NCI-H1694 (cell line): ENCODE measurements at places on chromosomes 7 and 10.

DNA sequence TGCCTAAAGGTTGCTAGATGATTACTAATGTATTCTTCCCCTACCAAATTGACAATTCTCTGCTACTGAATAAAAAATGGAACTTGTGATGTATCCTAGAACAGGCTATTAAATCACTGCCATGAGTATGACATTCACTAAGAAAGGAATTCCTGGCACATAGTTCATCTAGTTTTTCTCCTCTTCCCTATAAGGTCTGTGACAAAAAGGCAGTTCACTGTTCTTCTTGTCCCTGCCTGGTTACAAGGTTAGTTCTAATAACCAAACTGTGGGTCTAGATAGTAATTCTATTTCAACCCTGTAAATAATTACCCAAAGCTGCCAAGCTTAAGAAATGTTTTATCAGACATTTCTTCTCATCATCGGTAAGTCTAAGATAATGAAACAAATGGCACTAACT is 245.6 kb downstream of the BICC1 start:
- no peak for DNase-seq

DNA sequence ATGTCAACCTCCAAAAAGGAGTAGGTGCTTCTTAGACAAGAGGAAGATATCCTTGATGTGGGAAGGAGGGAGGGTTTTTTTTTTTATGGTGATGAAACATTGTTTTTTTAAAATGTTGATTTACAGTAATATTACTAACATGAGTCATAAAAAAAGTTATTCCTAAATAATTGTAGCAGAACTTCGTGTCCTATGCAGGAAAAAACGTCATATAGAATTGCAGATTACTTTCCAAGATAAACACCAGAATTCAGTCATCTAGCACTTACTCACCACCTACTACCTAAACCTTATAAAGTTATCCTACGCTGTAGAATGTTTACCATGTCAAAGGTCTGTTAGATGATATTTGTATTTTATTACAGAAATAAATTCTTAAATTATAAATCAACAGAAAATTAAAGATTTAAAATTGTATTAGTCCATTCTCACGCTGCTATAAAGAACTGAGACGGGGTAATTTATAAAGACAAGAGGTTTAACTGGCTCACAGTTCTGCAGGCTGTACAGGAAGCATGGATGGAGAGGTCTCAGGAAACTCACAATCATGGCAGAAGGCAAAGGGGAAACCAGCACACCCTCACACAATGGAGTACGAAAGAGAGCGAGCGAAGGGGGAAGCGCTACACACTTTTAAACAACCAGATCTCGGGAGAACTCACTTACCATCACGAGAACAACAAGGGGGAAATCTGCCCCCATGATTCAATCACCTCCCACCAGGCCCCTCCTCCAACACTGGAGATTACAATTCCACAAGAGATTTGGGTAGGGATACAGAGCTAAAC is 105.2 kb upstream of the NEBL start:
- no peak for DNase-seq

DNA sequence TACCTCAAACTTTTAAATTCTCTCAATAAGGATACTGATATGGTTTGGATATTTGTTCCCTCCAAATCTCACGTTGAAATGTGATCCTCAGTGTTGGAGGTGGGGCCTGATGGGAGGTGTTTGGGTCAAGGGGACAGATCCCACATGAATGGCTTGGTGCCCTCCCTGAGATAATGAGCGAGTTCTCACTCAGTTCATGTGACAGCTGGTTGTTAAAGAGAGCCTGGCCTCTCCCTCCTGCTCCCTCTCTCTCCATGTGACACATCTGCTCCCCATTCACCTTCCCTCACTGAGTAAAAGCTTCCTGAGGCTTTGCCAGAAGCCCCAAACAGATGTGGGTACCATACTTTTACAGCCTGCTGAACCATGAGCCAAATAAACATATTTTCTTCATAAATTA is 19.2 kb downstream of the ABCB4 start:
- DNase-seq, result no peak

GRCh38 chr7:150408393-150409299 is 29.5 kb downstream of the ZNF775 start:
- no peak for DNase-seq

GRCh38 chr7:99713995-99714570 is 20.9 kb downstream of the CYP3A7 start:
- DNase-seq, result no peak

DNA sequence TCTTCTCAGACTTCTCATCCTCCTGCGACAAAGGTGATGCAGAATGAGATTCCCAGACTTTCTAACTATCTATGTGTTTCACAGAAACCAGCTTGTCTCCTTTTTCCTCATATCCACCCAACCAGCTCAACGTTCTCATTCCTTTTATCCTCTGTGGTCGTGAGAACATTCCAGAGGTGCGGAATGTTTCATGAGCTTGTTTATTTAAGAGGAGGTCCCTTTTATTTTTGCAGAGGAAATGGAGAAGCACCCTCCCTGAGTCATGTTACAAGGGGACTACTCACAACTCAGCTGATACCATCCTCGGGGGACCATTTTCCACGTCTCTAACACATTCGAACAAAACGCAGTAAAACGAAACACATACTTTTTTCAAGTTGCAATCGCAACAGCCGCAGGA is 93.2 kb downstream of the ZRANB1 start:
- no peak for DNase-seq

- no peak for DNase-seq
Observed at GRCh38 chr7:48839108-48839507, 85.2 kb upstream of the CDC14C start.

DNA sequence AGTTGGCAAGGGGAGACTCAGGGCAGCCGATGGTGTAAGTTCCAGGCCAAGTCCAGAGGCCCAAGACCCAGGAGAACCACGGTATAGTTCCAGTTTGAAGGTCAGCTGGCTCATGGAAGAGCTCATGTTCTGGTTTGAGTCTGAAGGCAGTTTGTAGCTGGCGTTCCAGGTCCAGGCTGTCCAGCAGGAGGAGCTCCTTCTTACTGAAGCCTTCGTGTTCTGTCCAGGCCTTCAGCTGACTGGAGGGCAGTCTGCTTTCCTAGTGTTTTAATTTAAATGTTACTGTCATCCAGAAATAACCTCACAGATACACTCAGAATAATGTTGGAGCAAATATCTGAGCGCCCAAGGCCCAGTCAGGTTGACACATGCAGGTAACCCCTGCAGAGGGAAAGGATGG is 4.2 kb downstream of the SUN1 start:
- DNase-seq, result no peak

DNA sequence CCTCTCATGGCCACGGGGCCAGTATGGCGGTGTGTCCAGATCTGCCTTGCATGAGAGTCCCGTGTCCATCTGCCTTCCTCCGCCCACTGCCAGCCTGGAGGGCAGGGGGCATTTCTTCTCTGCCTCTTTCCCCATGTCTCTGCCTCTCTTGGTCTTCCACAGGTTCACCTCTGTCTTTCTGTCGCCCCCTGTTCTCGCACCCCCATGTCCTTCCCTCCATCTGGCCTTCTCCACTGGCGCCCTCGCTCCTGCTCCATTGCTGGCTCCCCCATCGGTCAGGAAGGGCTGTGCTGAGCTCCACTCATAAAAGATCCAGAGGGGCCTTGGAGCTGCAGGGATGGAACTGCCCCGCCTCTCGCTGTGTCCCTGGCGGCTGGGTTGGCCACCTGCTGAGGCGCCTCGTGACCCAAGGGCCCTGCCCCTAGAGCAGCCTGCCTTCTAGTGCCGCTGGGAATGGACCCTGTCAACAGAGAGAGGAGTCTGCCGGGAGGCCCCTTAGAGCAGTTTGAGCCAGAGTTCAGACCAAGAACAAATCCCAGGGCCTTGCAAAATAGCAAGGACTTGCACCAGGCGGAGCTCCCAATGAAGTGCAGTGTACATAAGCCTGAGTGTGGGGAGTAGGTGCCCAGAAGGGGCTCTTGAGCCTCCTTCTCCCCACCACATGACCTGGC is 42.0 kb downstream of the GOLGA7B start:
- DNase-seq, result no peak

DNA sequence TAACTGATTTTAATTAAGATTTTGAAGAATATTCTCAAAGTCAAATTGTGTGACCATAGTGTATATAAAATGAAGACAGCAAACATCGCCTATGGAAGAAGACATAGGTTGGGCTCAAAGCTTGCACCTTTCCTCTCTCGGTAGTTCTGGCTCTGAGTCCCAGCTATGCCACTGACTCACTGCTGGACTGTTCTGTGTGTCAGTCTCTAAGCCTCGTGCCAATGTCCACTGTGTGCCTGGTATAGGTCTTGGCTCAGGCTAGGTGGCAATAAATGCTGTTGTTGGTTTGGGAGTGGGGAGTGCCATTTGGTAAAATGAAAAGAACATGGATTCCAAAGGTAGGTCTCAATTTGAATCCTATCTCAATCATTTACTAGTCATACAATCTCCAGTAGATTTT is 137.5 kb upstream of the RHEB start:
- DNase-seq, result no peak

- DNase-seq, result no peak
Observed at GRCh38 chr7:140883378-140883777, 41.4 kb downstream of the BRAF start.

GRCh38 chr10:104881740-104882139 is 240.7 kb downstream of the SORCS3 start:
- DNase-seq, result no peak

DNA sequence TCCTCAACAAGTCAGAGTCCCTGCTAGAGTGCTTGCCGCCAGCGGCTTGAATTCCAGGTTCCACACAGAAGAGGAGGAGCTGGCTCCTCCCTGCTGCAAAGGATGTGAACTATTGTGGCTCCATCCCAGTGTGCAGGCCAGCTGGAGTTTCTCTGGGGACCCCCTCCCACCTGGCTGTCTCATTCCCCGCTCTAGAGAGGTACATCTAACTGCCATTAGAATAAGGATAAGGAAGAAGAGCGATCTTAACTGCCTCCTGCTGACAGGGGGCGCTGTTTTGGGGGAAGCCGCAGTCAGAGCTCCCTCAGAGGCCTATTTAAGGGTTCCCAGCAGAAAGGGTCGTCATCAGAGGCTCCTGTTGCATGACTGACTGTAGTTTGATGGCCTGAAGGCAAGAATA is 40.8 kb upstream of the HECW1 start:
- DNase-seq, result no peak

- DNase-seq, result no peak
Observed at GRCh38 chr7:113371416-113372043, 253.2 kb upstream of the SMIM30 start.

DNA sequence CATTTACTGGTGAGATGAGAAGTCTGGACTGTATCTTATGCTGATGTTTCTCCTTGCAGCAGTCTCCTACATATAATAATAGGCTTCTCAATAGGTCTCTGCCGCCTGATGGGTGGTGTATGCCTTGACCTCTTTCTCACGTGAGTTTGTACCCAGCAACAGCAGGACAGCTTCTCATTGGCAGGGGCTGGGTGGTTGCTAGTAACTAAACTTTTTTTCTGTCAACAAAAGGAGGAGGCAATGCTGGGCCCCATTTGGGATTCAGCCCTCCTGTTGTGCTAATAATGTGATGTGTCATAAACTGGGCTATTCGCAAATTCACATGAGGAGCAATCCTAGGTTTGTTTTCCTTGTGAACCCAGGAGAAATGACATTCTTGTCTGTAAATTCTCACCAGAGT is 533.6 kb downstream of the GATA3 start:
- no peak for DNase-seq

GRCh38 chr7:124255041-124255655 is 222.3 kb upstream of the TMEM229A start:
- no peak for DNase-seq

DNA sequence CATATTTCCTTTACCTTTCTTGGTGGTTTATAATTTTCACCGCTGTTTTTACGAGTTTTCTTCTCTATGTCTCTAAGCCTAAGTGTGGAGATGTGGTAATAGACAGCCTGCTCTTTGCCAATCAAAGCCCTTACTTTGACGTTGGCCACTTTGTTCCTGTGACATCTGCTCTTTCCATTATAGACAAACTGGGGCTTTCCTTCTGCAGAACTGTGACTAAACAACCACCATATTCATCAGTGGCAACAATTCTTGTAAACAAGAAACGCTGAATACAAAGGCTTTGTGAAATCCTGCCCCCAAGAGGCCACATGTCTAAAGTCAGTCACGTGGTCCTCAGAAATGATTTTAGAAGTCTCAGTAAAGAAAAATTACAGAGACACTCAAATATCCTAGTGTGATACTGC is 59.6 kb upstream of the CAPZA2 start:
- peak; percentile 35 for DNase-seq
